ENCODE measurements at places on chromosomes 6 and 20. TPM values are rescaled to one million over a fixed set of nuclear protein-coding genes. Genes with fewer than 3 reads are reported as not detected.

Gene DEFB116
- total RNA-seq, result not detected

Gene NOX3
- not detected for total RNA-seq

Gene HMGCLL1
- 3.8 TPM for total RNA-seq

Gene NQO2
- 30.1 TPM for total RNA-seq

Gene HLA-G
- 1.2 TPM for total RNA-seq

Gene VSTM2L
- 1.6 TPM for total RNA-seq

Gene KCNQ5
- 0.49 TPM for total RNA-seq

Gene CGA
- not detected for total RNA-seq

- no peak for DNase-seq
Measured at GRCh38 chr6:82066991-82067411, 180.5 kb downstream of the IBTK start.

DNA sequence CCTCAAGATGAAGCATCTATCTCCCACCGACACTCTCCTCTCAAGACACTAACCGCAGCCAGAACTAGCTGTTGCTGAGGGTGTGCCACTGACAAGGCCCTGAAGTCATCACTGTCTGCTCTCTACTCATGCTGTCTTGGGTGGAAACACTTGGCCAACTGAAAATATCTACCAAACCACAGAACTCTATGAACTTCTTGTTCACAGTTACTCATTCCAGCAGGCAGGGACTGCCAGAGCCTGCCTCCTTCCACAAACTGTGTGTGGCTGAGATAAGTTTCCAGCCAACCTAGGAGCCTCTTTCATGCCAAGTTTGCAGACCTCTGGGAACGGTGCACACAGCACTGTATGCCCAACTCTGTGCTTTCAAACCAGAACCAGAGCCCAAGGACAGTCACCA lies 45.5 kb upstream of the NXT1 start:
- no peak for DNase-seq

- no peak for DNase-seq
Measured at GRCh38 chr6:91094806-91095475, 508.1 kb upstream of the MAP3K7 start.

DNA sequence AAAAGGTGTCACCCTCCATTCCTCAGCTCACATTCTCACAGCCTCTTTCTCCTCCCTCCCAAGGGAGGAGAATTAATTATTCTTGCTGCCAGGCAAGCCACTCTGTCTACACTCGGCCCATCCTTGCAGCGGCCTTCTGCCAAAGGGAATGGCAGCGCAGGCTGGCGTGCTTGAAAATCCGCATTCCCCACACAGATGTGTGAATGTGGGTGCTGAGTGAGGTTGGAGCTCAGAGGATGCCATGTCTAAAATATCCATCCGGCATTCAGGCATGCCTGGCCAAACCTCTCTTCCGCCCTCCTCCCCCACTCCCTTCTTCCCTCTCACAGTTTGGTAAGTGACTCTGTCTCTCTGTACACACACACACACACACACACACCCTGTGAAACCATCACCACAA lies 27.7 kb downstream of the PNPLA1 start:
- no peak for DNase-seq

DNA sequence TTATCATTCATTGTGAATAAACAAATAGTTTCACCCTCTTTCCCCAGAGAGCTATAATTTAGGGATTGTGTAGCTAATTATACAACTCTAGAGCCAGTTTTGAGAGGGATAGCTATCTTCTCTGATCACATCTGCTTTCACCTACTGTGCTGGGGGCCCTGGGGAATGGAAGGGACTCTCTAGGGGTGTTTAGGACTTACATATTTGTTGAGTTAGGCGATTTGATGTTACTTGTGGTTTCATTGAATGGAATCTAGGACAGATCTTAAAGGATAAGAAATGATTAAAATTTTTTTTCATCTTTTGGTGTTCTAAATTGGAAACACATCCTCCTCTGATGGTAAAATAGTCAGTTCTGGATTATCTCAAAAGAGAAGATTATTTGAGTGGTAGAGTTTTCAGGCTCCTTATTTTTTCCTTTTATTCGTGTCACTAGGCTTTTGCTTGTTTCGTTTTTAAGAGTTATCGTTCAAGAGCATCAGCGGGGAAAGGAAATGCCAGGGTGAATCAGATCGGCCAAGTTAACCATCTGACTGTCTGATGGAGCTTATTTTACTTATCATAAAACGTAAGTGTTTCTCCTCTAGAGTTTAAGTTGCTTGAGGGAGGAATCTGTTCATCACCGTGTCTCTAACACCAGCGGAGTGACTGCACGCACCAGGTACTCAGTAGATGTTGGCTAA lies 236.7 kb downstream of the FARS2 start:
- no peak for DNase-seq

DNA sequence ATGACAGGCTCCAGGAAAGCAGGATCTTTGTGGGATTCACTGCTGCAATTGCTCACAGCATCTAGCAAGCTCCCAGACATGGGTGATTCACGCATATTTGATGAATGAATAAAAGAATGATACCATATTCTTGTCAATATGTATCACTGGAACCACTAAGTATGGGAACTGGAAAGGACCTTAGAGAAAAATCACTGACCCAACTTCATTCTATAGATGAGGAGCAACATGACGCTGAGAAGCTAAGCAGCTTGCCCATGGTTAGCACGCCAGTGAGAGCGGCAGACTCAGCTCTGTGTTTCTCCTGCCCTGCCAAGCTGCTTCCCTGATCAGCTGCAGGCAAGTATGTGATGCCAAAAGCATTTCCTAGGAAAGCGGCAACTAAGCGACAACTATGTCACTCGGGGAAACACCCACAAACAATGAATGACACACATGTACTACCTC lies 66.8 kb downstream of the PPP1R3G start:
- DNase-seq, result no peak

DNA sequence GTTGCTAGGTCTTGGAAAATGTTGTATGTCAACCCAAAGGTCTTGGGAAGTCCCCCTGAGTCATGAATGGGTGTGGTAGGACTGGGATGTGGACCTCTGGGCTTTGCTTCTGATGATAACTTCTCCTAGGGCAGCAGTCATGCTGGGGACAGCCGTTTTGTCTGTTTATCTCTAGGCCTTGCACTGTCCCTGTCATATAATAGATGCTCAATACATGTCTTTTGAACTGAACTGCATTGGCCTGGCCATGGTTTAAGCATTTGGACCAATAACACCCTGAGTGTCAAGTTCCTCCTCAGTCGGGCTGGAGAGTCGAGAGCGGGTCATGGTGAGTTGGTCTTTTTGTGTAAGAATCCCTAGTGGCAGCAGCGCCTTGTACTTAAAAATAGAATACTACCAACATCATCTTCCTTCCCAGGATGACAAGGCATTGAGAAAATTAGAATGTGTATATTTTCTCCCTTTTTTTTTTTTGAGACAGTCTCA lies 43.1 kb downstream of the E2F3 start:
- DNase-seq, result no peak
